ENCODE measurements at places on chromosomes 3 and 15. TPM values are rescaled to one million over a fixed set of nuclear protein-coding genes. Genes with fewer than 3 reads are reported as not detected.

DNA sequence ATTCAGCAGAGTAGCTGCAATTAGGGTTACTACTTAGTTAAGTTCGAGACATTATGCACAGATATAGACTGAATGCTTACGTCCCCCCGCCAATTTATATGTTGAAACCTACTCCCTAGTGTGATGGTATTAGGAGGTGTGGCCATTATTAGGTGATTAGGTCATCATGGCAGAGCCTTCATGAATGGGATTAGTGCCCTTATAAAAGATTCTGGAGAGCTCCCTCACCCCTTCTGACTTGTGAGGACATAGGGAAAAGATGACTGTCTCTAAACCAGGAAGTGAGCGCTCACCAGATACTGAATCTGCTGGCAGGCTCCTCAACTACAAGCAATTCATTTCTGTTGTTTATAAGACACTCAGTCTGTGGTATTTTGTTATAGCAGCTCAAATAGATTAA, 25.6 kb upstream of the TEX9 start:
- no peak for DNase-seq

Gene RFTN1
- 31.5 TPM for polyA plus RNA-seq

Gene SPINK8
- polyA plus RNA-seq, result 0.37 TPM

DNA sequence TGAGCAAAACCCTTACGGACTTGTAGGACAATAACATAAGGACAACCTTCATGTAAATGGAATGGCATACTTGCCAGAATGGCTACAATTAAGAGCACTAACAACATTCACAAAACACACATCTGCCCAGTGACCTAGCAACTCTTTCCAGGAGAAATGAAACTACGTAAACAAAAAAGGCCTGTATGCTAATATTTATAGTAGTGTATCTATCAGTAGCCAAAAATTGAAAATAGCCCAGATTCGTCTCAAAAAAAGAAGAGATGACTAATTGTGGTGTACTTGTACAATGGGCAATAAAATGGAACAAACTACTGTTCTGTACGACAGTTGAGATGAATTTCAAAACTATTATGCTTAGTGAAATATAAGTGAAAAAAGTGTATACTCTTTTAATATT, 38.4 kb downstream of the CMC1 start:
- no peak for DNase-seq

DNA sequence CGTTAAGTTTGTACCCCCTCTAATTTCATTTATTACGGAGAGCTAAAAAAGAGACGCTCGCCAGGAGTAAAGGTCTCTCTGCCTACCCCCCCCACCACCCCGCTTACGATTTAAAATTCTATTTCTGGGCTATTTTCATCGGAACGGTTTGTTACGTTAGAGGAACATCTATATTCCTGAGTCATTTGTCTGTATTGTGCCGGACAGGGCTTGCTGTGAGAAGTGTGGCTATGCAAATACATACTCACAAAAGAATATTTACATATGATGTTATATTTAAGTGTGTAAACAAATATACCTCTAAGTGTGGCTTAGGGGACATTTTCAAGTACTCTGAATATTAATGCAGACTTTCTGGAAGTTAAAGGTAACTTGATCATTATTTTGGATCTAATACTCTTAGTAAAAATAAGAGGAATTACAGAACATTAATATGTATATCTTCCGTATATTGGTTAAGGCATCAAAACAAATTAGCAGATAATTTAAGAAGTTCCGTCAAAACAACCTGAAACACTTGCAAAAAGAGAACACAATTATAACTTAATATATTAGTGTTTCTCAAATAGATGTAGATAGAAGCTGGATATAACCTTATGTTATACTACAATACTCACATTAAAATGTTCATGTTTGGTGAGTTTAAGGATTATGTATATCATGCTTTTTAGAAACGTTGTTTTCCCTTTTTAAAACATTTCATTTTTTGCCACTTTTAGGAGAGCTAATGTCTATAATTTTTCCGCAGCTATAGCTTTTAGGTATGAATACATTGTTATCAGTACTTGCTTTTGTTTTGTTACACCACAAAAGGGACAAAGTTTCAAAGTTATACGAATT, 1.6 kb upstream of the SHOX2 start:
- no peak for DNase-seq

Gene GOLGA6B
- polyA plus RNA-seq, result not detected

GRCh38 chr3:171967137-171967783, 72.1 kb upstream of the FNDC3B start:
- DNase-seq, result no peak

DNA sequence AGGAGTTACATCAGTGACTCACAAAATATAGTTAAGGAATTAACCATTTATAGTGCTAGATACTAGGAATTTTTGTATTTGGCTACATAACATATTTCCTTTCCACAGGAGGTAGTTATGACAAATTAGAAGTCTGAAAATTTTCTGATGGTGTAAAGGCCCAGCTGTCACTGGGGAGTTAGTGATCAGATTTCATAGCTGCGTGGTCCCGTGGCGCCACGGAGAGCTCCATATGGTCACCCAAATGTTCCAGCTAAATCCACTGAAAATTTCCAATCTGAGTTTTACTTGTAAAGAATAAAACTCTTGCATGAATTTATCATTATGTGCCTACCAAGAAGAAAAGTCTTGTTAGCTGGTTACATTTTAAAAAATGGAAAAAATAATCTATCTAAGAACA, 368.9 kb upstream of the PLSCR5 start:
- no peak for DNase-seq

Gene FBXO40
- polyA plus RNA-seq, result 0.07 TPM

- DNase-seq, result no peak
Measured at GRCh38 chr3:165225604-165226003, 29.4 kb upstream of the SLITRK3 start.

- no peak for DNase-seq
Measured at GRCh38 chr3:35044190-35044589, 595.1 kb upstream of the ARPP21 start.

- no peak for DNase-seq
Measured at GRCh38 chr3:72169561-72170472, 384.9 kb upstream of the PROK2 start.

DNA sequence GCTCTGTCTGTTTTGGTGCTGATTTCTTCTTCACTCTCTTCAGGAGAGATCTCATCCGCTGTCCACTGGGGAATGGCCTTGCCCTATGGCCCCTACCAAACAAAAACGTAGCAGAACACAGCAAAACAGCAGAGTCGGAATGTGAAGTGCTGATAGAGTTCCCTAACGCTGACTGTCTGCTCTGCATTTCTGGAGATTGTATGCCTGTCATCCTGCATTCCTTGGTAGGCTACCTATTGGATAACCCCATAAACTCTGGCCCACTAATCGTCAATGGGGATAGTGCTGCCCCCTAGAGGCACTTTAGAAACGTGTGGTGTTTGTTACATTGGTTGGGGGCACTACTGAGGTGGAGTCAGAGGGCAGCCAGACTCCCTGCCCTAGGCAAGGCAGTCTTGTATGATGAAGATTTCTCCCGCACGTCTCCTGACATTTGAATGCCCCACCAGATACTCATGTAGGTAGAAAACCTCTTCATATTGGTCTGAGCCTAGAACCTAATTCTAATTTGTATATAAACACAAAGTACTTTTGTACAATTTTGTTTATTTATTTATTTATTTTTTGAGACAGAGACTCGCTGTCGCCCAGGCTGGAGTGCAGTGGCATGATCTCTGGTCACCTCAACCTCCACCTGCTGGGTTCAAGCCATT, 15.6 kb upstream of the MAGEF1 start:
- DNase-seq, result no peak

DNA sequence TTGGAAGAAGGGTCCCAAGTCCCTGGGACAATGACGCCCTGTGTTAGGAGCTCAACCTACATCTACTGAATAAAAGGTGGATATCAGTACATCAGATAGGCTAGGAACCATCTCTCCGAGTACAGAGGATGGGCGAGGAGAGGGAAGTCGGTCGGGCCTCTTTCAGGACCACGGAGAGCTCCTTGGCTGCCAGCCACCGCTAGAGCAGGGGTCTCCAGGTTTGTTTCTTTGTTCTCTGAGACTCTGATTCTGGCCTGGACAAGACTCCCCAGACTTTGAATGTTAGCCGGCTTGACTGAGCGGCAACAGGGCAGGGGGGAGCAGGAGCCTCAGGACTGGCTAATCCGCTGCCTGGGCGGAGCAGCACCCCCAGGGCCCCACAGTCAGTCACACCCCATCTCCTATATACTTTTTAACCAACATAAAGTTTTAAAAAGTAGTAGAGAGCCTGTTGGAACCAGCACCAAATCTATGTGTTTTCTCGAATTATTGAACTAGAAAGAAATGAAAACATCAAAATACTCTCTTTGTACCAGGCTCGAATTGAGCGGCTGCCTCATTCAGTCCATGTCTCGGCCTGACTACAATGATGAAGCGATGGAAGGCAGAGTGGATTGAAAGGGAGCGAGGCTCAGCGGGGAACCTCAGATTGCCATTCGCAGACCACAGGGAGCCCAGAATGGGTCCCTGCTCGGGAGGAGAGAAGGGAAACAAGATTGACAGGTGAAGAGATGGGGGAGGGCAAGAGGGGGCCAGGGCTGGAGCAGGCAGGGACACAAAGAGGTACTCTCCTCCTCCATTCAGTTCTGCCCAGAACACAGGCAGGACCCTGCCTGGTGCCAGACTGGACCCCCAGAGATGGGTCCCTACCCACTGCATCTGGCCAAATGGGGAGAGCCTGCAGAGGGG, 131.6 kb downstream of the TPRA1 start:
- peak; percentile 66 for DNase-seq

DNA sequence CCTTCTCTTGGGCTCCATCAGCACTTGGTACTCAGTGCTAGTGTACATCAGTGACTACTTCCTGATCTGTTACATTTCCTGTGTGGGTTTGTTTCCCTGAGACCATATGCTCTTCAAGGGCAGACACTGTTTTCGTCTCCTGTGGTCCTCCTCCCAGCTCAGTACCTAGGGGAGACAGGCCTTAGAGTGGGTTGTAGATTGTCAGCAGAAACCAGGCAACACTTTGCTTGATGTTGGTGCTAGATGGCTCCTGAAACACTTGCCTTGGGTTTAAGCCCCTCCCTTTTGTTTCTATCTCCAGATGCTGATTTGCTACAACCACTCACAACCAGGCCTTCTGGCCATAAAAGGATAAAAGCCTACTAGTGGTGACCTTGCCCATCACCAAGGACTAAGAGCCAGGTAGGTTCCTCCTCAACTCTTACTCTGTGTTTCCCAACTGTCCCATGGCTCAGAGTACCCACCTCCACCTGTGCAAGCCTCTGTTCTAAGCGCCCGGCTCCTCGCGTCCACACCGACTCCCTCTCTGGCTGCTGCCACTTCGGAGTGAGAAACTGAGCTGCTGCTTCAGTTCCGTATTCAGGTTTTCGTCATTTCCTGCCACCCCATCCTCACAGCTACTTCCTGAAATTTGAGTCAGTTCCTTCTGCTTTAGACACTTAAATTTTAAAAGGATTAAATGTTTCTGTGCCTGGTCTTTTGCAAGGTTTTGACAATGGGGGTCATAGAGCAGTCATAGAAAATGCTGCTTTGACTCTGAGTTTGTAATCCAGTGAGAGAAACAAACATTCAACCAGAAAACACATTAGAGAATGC, at the start of gene HCLS1:
Gene HCLS1 (minus strand): TSS at position 548 of the 816 bp plus-strand sequence. CDS start 2,556 bp downstream, outside the sequence.
- DNase-seq, result no peak

DNA sequence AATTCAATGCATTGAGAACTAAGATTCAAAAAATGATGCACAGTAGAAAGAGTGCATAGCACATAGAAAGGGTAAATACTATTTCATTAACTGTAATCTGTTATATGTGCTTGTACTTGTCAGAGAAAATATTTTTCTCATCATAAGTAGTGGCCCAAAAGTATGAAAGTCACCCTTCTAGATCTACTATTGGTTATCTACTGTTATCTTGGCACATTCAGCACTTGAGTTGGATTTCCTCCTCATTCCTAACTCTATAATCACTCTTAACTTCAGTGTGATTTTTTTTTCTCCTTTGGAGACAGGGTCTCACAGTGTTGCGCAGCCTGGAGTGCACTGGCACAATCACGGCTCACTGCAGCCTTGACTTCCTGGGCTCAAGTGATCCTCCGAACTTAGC, 194.4 kb downstream of the PCCB start:
- DNase-seq, result no peak

GRCh38 chr3:18787441-18787840, 360.9 kb upstream of the KCNH8 start:
- no peak for DNase-seq

Gene DUOXA2
- not detected for polyA plus RNA-seq
